ENCODE measurements at places on chromosomes 7 and 10.
A peak's percentile ranks its signal among the peaks of the same experiment; 100 is the strongest.

DNA sequence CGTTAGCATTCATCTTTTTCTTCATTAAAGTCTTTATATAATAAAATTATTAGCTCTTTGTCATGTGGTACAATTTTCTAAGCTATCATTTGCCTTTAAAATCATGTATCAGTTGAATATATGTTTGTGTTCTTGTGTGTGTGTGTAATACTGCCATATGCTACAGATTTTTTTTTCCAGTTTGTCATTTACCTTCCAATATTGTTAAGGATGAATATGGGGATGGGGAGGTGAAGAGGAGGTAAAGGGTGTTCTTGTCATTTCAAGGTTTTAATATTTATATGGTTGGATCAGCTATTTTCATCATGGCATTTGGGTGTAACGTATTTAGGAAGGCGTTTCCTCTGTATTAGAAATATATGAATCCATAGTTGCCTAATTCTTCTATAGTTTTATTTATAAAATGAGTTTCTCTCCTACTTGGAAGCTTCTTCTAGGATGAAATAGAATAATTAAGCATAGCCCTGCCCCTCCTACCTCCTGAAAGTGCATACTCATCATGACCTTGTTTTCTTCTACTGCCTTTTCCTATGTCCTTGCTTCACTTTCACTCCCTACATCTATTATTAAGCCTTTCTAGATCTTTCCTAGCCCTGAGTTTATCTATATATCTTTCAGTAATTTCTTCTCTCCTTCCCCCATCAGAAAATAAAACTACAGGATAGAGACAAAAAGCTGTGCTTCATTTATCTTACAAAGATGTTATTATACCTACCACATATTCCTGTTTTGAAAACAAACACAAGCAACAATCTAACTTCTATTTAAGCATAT, 25.1 kb downstream of the RAB18 start:
- DNase-seq, result no peak

GRCh38 chr10:58662314-58662713, 149.6 kb downstream of the BICC1 start:
- DNase-seq, result peak; percentile 87

- DNase-seq, result no peak
Observed at GRCh38 chr7:106223156-106223555, 61.6 kb downstream of the NAMPT start.

DNA sequence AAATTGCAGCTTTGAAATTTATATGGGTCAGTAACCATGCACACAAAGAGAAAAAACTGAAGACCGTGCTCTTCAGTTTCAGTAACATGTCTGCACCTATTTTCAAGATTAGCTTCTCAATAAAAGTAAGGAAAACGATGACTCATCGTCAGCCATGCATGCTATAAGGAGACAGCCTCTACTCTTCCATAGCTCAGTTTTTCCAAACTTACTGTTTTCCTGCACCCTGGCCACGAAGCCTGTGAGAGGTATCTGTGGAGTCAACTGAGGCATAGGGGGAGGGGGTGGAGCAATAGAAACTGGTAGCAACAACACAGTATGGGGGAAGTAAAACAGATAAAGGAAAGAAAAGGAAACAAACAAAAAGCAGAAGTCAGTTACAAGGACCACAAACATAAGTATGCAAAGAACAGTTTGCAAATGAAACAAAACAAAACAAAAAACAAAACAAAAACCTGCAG, 58.0 kb downstream of the PDSS1 start:
- DNase-seq, result no peak

DNA sequence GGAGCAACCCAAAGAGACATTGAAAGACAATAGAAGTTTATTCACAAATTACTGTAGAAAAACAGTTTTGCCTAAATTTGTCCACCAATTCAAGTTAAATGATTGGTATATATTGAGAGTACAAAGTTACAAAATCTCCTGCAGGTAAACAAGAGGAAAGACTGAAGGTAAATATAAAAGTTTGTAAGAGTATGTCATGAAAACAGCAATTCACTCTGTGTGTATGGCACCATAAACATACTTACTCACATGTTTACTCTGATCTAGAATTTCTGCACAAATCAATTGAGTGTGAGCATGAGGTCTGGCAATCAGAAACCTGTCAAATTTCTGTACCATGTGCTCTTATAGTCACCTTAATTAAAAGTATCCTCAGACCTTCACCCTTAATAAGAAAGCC, 800.9 kb upstream of the MBL2 start:
- DNase-seq, result no peak

GRCh38 chr10:128566361-128566968, 440.2 kb upstream of the MKI67 start:
- no peak for DNase-seq

DNA sequence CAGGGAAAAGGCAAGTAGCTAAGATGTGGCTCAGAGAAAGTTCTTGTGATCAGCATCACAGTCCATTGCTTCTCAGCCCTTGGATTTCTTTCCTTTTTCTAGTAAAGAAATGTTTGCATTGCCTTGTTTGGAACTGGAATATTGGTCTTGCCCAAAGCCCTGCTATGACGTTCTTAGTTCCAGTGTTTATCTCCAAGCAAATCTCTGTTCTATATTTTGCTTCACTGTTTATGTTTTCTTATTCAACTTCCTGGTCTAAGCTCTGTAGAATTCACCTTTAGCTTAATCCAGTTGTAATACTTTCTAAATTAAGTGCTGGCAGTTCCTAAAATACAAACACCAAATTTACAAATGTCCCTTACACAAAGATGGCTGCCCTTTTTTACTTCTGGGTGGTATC, 88.7 kb upstream of the ZNF438 start:
- no peak for DNase-seq

GRCh38 chr10:129472696-129473555, 5.9 kb downstream of the MGMT start:
- DNase-seq, result no peak

DNA sequence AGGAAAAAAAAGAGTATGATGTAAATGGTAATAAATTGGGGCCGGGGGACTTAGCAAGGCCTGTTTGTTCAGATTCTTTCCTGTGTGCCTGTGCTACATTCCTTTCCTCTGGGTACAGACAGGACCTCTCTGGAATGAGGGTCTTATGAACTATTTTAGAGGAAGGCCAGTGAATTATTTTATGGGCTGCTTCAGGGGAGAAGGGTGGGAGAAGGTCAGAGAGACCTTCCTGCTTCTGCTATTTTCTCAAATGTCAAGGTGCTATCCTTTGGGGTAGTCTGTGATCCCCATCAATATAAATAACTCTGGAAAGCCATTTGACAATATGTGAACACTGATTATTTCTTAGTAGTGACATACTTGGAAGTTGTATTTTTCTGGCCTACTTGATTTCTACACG, 426.5 kb downstream of the SH2D4B start:
- no peak for DNase-seq
